ENCODE measurements at places on chromosomes 11 and 22.

DNA sequence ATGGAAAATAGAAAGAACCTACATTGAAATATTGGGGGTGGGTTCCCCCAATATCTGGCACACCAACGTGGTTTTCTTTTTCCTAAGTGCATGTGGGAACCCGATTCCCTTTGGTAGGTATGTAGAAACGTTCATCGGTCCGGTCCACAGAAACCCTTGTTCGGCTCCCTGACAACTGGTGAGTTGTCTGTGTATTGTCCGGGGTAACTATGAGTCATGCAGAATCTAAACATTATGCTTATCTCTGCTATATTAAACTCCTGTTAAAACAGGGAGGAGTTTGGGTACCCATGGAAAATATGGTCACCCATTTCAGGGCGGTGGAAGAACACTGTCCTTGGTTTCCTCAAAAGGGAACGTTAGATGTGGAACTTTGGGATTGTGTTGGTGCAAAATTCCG lies 25.1 kb upstream of the ALDH3B2 start:
- H3K36me3 ChIP-seq, result no peaks in the 10 kb centered on the region
- H3K27me3 ChIP-seq, result no peaks in the 10 kb centered on the region
- H3K4me1 ChIP-seq, result no peaks in the 10 kb centered on the region
- no peak overlapping the region for H3K27ac ChIP-seq
- no peak for DNase-seq

- peak overlapping the region; percentile 59 for H3K4me3 ChIP-seq
- no peaks in the 10 kb centered on the region for H3K27me3 ChIP-seq
- H3K27ac ChIP-seq, result peak overlapping the region; percentile 78
- H3K36me3 ChIP-seq, result no peaks in the 10 kb centered on the region
- no peak for DNase-seq
- H3K4me1 ChIP-seq, result no peaks in the 10 kb centered on the region
Measured at GRCh38 chr11:65262381-65262680, 569 bp downstream of the POLA2 start.

- no peak overlapping the region for H3K27ac ChIP-seq
- no peak overlapping the region for H3K4me3 ChIP-seq
- DNase-seq, result no peak
- H3K27me3 ChIP-seq, result no peaks in the 10 kb centered on the region
- H3K4me1 ChIP-seq, result no peaks in the 10 kb centered on the region
Measured at GRCh38 chr11:101944923-101945322, 28.6 kb upstream of the ANGPTL5 start.

GRCh38 chr11:85783758-85784157 lies 27.2 kb downstream of the SYTL2 start:
- no peak for DNase-seq
- H3K4me1 ChIP-seq, result no peaks in the 10 kb centered on the region
- no peaks in the 10 kb centered on the region for H3K27me3 ChIP-seq
- H3K36me3 ChIP-seq, result no peaks in the 10 kb centered on the region
